Left cardiac atrium (tissue), 4 donors: ENCODE measurements at places on chromosomes 12 and 14. TPM values are rescaled to one million over a fixed set of nuclear protein-coding genes. Genes with fewer than 3 reads are reported as not detected.

DNA sequence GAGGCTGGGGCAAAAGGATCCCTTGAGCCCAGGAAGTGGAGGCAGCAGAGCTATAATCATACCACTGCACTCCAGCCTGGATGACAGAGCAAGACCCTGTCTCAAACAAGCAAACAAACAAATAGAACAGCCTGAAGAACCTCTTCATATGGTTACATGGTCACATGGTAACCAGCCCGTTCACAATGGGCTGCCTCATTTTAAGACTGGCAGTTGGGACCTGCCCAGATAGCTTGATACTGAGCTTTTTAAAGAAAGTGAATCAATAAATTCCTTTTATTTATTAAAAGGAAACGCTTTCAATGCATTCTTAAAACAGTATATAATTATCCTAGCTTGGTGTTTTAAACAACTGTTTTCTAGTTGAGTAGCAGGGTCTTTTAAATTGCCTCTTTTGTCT, 10.5 kb downstream of the MLXIP start:
- DNase-seq = no peak

The SLC2A14 gene
- total RNA-seq = 1.3 TPM

The RIMBP2 gene
- 0.31 TPM for total RNA-seq

The SLC25A47 gene
- total RNA-seq = not detected

DNA sequence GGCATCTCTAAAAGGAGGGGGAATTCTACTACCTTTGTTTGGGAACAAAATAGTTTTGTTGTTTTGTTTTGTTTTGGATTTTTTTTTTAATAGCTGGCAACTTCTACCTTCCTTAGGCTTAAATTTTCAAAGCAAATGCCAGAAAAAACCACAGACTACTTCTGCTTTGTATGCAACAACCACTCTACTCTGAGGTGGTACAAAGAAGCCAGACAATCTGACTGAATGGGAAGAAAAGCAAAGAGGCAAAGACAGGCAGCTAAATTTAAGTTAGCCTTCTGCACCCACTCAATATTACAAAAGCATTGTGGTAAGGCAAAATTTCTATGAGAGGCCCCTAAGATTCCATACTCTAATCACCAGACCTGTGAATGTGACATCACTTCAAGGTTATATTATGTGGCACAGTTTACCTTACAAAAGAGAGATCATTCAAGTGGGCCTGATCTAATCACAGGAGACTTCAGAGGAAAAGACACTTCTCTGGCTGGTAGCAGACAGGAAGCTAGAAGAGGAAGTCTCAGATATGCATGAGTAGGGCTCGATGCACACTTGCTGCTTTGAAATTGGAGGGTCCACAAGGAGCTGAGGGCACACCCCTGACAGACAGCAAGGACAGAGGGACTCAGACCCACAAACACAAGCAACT, 566.6 kb downstream of the RPS29 start:
- no peak for DNase-seq

- DNase-seq = no peak
These were observed 122.4 kb upstream of the AMIGO2 start for GRCh38 chr12:47202176-47202575.

DNA sequence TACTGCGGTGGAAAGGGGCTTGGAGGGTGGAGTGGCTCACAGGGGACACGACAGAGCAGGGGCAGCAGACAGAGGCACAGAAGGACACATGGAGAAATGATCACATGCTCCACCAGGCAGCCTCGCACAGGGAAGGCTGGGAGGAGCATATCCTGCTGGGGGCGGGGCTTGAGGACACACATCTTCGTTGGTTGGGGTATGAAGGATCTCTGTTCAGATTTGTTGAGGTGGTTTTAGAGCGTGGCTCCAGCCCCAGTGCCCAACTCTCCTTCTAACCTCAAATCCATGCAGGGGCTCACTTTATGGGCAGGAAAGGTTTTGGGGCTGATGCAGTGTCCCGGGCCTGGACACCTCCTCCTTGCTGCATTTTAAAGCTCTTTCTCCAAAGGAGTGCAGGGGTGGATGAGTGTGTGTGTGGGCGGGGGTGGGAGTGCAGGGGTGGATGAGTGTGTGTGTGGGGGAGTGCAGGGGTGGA, 733 bp upstream of the P3H3 start:
- peak; percentile 91 for DNase-seq

- no peak for DNase-seq
These were observed 171.4 kb downstream of the TMTC3 start for GRCh38 chr12:88313554-88313953.

The SLC10A1 gene
- total RNA-seq = not detected

The PTGER2 gene
- total RNA-seq = 2.4 TPM

- no peak for DNase-seq
These were observed 28.7 kb downstream of the UBE2N start for GRCh38 chr12:93413064-93413463.

DNA sequence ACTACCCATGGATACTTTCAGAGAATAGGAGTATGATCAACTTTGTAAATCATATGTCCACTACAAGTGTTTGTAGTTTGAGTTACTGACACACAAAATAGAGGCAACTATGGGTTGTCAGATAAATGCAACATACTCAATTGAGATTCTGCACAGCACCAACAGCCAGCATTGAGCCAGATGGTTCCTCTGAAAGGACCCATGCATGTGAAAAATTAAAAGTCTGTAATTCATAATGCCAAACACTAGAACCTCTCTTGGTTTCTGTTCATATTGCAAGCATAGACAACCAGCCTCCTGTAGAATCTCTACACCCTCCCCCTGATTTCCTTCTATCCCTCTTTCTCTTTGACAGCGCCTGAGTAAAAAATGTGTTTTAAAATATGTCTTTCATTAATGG, 831.0 kb downstream of the C12orf50 start:
- DNase-seq = no peak

The ZBTB25 gene
- 10.6 TPM for total RNA-seq

- DNase-seq = peak; percentile 35
These were observed 982 bp downstream of the BCL7A start for GRCh38 chr12:122022393-122023338.

The CCDC196 gene
- not detected for total RNA-seq

- DNase-seq = no peak
These were observed 14.3 kb downstream of the AGAP2 start for GRCh38 chr12:57724003-57724935.

The GLT8D2 gene
- total RNA-seq = 12.8 TPM

The PTPRB gene
- 50.4 TPM for total RNA-seq

DNA sequence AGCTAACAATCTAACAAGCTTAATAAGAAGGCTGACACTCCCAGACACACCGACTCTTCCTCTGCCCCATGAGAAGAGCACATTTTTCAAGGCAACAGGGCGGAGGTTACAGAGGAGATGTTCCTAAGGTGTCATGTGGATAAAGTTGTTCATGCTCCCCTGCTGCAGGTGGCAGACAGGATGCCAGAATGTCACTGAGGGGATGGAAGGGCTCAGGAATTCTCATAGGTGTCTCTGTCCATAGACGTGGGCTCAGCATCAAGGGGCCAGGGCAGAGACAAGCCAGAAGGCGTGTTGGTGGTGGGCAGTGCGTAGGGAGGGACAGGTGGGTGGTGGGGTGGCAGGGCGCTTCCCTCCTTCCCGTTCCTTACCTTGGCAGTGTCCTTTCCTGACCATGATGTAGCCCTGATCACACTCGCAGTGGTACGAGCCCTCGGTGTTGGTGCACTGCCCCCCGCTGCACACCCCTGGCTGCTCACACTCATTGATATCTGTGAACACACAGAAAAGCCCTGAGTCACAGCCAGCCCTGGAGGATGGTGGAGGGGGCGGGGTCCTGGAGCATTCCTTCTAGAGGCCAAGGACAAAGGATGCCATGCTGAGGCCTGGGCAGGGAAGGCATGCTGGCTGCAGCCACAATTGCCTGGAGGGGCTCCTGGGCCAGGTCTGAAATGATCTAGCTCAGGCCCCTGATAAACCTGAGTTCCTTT, 23.0 kb downstream of the ISCA2 start:
- no peak for DNase-seq

The HOXC13 gene
- not detected for total RNA-seq

GRCh38 chr12:131833896-131834641, 5.9 kb downstream of the MMP17 start:
- no peak for DNase-seq

The CMAS gene
- 48.0 TPM for total RNA-seq

- DNase-seq = no peak
These were observed 1.3 kb upstream of the ESYT1 start for GRCh38 chr12:56126732-56127239.

DNA sequence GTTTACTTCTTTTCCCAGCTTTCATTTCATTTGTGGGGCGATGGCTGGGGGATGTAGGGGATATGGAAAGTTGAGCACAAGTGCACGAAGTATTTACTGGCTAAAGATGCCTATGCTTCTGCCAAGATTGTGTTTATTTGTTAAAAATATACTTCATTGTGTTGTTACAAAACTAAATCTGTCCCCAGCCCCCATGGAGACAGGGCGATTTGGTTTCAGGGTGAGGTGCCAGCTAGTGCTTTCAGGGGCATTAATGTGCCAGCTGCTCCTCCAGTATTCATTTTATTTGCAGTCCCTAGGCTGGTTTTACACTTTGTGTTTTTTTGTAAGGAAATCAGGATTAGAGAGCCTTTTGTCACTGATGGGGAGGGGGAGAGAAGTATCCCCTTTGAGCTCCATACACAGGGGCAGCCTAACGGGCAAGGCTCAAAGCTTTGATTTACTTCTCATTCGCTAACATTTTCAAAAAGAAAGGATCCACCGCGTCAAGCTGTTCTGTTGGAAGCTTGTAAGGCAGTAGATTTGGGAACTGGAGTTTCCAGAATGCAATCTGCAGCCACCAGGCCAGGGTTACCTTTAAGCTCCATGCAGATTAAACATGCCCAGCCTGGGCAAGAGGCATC, 198.7 kb upstream of the PLEKHG7 start:
- no peak for DNase-seq

The LBHD2 gene
- total RNA-seq = 0.47 TPM

DNA sequence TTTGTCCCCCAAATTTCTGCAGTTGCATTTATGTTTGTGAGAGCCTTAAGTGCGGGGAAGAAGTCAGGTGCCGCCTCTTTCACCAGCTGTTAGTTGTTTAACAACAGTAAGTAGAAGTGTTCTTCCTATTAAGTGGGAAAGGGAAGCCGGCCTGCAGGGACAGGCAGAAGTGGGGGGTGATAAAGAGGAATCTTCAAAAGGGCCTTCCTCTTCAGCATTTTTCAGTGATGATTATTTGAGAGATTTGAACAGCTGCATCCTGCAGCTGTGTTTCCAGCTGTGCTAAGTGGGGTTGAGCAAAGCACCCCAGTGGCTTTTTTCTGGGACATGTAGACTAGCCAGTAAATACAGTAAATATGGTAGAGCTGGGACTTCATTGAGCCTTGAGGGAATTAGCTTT, 32.1 kb upstream of the SLC38A1 start:
- DNase-seq = no peak
